Dermis microvascular lymphatic vessel endothelial cell (primary cell): ENCODE measurements at places on chromosomes 7 and 10.

GRCh38 chr10:6918305-6918704 lies 338.2 kb upstream of the PRKCQ start:
- no peak for DNase-seq

DNA sequence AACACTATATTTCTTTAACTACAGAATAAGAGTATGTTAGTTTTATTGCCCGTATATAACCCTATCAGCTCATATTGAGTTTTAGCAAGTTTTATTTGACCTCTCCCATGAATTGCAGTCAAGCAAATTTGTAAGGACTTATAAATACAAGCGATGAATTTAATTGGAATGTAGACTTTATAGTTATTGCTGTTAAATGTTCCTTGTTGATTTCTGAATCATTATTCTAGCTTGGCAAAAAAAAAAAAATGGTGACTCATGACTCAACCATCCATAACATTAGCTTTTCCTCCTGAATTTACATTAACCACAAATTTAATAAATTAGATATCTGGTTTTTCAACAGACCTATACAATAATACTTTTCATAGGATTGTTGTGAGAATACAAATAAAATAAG lies 334.0 kb upstream of the LRRTM3 start:
- DNase-seq, result no peak

DNA sequence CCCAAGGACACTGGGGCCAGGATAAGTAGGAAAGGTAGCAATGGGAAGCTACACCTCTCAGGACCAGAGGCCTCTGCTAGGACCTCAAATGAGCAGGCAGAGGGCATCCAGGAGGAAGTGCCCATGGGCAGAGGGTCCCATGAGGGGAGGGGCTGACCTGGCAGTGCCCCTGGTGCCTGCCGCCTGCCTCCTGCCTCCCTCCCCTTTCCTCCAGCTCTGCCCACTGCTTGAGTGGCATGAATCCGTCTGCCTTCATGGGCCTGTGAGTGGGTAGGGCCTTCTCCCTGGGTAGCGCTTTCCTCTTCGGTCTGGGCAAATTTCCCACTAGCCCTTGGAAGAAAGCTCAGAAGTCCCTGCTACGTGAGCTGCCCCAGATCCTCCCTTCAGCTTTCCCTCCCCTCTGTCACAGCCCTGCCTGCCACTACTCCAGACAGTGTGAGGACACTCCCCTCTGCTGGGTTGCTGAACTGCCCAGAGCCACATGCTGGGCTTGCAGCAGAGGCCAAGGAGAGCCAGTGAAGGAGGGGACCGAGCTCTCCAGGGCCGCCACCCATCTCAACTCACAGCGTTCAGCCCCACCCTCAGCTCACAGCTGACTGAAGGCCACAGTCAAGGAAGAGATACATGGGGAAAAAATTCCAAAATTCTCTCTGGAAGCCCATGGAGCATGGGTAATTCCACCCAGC lies 141.4 kb downstream of the ARHGAP22 start:
- no peak for DNase-seq

DNA sequence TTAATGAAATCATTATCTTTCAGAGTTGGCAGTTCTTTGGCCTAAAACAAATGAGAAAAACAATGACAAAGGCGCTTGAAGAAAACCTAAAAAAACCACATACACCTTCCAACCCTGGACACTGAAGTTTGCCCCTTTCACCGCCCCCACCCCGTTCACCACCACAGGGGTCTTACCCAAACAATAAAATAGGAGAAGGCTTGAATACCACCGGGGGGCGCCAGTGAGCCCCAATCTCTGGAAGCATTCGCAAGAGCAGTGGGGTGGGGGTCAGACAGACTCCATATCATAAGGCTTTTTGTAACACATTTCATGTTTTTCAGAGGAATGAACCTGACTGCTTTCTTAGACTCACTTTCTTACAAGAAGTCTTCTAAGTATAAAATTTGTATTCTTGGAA lies 163.6 kb downstream of the PIP4K2A start:
- DNase-seq, result peak; percentile 25

- no peak for DNase-seq
These were observed 3.1 kb downstream of the C1GALT1 start for GRCh38 chr7:7185371-7185989.

DNA sequence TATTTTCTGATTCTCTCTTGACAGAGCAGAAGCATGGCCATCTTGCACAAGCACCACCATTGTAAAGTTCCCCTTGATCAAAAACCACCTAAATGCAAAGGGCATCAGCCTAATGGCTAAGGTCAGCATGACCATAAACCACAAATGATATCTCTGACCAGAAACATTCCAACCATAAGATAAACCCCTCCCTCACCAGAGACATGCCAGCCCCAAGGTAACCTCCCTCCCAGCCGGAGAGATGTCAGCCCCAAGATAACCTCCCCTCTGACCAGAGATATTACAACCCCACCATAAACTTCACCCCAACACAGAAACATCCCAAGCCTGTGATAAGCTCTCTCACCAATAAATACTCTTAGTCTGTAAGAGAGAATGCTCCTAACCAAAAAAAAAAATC lies 72.1 kb upstream of the CDK1 start:
- DNase-seq, result no peak

GRCh38 chr10:96271016-96271815 lies at the start of gene BLNK:
Gene BLNK (minus strand): TSS chr10:96271569. CDS start chr10:96271398, 171 bp downstream.
- DNase-seq, result no peak

- DNase-seq, result no peak
These were observed 89.2 kb upstream of the BTBD16 start for GRCh38 chr10:122181876-122182275.

- peak; percentile 55 for DNase-seq
These were observed 47.0 kb upstream of the ELMO1 start for GRCh38 chr7:37495574-37496184.

DNA sequence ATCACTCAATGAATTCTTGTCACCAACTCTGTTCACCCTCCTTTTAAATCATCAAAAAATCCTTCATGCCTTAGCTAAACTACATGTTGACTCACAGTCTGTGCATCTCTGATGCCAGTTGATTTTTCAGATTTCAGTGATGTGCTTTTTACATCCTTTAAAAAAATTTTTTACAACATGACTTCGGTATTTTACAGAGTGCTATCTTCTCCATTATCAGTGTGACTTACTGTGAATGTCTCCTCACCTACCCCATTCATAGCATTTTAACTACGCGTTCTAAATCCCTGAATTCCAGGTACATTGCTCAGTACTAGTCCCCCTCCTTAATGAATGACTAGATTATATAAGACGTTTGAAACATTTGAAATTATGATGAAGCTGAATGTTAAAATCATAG lies 98.7 kb downstream of the DNAH11 start:
- no peak for DNase-seq

DNA sequence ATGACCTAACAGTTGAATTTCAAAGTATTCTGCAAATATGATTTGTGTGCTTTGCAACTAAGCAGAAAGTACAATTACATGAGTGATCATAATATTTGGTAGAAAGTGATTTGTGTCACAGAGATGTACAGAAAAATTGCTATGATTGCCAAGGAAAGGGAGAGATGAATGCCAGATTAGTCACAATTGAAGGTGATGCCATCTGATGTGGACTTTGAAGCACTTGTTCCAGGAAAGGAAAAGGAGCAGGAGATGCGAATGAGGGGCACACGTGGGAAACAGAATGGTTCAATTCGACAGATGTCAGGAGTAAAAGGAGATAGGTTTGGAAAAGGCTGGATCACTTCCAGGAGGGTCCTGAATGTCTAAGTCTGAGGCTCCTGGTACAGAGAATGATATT lies 153.1 kb upstream of the LAMB4 start:
- no peak for DNase-seq

DNA sequence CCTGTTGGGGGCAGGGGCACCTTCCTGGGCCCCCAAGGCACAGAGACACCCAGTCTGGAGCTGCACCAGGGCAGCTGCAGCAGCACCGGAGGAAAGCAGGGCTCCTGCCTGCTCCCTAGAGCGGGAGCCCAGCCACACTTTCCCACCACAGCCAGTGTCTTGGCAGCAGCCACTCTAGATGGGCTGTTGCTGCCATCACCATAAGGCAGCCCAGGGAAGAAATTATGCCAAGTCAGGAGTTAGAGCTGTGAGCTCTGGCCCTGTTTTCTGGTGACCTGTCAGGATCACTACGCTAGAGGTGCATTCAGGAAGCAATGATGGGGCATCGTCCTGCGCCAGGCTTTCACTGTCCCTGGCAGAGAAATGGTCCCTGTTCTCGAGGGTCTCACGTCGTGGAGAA lies 38.0 kb upstream of the ZNRF2 start:
- no peak for DNase-seq

GRCh38 chr7:69599955-69600709 lies 1.9 kb downstream of the AUTS2 start:
- no peak for DNase-seq

DNA sequence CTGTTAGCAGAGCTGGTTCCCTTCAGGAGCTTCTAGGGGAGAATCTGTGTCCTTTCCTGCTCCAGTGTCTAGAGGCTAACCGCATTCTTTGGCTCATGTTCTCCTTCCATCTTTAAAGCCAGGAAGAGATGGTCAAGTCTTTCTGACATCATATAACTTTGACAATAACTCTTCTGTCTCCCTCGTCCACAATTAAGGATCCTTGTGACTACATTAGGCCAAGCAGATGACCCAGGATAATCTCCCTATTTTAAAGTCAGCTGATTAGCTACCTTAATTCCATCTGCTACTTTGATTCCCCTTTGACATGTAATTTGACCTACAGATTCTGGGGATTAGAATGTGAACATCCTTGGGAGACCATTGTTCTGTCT lies 28.1 kb upstream of the SLC26A4 start:
- DNase-seq, result no peak

DNA sequence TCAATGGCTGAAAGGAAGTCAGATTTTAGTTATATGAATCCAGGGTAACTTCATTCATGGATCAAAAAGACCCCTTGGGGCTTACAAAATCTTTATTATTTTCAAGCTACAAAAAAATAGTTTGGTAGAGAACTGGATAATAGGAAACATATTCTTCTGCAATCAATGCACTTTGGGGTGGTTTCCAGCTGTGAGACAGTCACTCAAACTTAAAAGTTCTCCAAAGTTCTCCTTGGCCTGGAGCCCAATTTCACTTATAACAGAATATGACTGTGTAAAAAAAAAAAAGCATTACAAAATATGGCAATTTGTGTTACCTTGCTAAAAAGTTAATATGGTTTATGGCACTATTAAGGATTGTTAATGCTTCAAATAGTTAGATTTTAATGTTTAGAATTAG lies 255.5 kb downstream of the AGMO start:
- DNase-seq, result no peak

- no peak for DNase-seq
These were observed 25.2 kb downstream of the PALD1 start for GRCh38 chr10:70503776-70504175.

- DNase-seq, result no peak
These were observed 425.9 kb downstream of the LRMDA start for GRCh38 chr10:75857269-75857846.

DNA sequence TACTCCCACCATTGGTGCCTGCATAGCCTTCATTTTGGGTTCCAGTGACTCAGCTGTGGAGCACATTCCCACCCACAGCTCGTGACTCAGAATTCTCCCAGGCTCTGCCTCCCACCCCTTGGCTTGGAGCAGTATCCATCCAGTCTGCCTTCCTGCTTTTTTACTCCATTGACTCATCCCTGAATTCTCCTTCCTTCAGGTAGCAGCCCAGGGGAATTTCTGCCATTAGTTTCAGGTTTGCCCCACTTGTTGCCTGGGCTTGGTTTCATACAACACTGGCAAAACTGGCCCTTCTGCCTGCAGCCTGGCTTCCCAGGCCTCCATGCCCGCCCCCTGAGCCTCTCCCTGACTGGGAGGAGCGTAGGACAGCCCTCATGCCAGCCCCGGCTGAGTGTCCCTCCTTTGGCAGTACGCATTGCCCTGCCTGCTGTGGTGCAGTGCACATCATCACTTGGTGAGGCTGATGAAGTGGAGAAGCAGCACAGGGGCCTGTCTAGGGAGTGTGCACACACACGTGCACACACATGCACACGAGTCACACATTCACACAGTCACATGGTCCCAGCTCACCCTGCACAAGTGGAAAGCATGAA lies 55.0 kb downstream of the SNX10 start:
- no peak for DNase-seq

- no peak for DNase-seq
These were observed 16.3 kb upstream of the PLCE1 start for GRCh38 chr10:93977442-93977841.

- no peak for DNase-seq
These were observed 3.2 kb downstream of the PSMG3 start for GRCh38 chr7:1566687-1567048.

DNA sequence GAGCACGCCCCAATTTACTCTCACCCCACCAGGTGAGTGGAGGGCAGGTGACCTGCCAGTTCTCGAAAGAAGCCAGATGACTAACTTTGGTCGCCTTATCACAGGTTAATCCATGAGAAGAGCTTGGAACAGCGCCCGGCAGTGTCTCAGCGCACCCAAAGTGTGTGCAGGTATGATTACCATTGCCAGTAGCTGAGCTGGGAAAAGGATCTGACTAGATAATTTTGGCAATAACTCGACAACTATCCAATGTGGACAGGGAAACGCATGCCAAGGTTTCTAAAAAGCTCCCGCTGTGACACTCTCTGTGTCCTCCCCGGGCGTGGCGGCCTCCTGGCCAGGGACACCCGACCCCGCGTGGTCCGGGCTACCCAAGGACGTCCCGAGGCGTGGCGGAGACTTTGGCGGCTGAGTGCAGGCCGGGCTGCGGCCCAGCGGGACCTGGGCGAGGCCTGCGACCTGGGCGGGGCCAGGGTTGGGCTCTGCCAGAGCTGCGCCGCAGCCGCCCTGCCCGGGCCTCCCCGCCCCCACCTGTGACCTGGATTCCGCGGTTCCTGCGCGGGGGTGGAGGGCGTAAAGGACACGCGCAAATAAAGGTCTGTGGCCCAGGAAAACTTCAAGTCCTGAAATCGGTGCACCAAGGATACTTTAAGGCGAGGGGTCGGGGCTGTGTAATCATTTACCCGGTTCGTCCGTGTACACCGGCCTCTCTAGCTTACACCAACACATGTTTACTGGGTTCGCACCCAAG lies 13.7 kb upstream of the WAPL start:
- DNase-seq, result no peak

GRCh38 chr7:74252893-74253292 lies 1.3 kb downstream of the RFC2 start:
- no peak for DNase-seq

DNA sequence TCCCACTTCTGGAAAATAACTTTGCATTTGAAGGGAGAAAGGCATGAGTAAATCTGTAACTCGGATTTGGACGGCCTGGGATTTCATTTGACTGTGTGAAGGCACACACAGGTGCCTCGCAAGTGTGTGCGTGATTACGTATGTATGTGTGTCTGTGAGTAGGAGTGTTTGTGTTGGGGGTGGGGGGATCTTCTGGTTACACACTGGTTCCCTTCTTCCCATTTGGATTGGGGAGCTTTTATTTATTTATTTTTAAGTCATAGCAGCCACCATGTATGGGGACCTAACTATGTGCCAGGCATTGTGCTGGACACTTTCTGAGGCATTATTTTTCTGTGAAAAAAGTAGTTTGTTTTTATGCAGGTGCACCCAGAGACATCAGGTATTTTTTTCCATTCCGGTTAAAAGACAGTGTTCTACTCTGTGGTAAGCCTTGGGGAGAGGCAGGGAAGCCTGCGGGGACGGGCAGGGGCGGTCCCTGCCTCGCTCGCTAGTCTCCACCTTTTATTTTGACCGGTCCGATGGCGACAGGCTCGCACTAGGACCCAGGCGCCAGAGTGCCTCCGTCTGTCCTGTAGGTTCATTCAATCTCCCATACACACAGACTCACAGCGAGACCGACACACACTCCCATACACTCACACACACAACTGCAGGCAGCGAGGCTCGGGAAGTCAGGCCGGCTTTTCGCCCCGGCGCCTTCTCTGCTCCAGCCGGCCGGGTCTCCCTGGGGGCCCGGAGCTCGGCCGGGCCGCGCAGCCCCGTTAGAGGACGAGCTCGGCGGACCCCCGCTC lies at the start of gene MXI1:
Gene MXI1, plus strand, starts transcription at position 595 of the 794 bp plus-strand sequence. CDS start 204 bp downstream, outside the sequence.
- peak; percentile 60 for DNase-seq
